ENCODE measurements at places on chromosomes 11 and 22.
A peak's percentile ranks its signal among the peaks of the same experiment; 100 is the strongest.

DNA sequence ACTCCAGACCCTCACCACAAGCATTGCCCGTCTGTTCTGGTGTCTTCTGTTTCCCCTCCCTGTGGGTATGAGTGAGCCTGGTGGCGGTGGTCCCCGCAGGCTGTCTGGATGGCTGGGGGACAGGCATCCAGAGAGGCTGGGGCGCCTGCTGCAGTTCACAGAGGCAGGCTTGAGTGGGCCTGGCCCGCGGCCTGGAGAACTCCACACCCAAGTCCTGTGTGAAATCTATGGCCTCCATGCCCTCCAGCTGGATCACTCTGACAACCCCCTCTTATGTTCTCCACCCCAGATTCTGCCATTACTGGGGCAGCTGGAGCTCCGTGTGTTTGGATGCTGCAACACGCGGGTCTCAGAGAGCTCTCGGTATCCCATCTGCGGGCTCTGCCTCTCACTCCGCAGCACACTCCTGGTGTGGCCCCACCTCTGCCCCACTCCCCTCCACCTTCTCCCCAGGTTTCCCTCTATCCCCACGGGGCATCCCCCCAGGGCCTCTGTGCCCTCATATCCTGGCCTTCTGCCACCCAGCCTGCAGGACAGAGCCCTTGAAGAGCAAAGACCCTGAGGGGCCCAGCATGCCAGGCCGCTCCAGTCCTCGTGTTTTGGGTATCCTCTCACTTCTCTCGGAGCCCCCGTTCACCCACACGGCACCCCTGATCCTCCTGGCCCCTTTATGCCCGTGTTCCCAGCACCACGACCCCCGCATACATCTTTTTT, 31.3 kb downstream of the LRRC74B start:
- no peak for DNase-seq

DNA sequence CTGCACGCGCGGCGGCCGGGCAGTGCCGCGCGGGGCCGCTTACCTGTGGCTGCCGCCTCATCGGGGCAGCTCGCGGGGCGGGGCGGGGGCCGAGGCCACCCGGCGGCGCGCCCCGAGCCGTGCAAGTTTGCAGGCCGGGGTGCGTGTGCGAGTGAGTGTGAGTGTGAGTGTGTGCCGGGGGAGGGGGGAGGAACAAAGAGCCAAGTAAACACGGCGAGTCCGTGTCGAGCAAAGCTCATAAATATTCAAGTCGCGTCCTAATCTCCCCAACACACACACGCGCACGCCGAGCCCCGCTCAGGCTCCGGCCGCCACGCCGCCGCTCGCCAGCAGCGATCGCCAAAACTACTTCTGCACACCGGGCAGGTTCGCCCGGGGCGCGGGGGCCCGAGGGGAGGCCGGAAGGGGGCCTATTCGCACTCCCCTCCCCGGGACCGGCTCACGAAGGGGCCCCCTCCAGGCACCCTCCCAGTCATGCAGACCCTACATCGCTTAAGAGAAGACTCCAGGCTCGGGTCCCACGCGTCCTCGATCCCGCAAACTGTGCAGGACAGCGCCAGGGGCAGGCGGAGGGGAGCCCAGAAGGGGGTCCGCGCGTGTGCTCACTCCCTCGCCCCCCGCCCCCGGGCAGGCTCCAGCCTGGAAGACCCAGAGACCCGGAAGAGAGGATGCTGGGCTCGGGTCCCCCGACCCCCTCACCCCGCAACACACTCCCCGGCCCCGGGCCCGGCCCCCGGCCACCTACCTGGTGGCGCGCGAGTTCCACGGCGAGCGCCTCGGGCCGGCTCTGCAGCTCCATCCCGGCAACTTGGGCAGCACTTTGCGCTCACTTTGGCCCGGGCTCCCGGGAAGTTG, 827 bp downstream of the PHF21B start:
- DNase-seq: no peak

- DNase-seq: no peak
Measured at GRCh38 chr11:76620489-76620888, 50.1 kb downstream of the LRRC32 start.

- DNase-seq: no peak
Measured at GRCh38 chr11:86414032-86414431, 39.3 kb downstream of the CCDC81 start.

DNA sequence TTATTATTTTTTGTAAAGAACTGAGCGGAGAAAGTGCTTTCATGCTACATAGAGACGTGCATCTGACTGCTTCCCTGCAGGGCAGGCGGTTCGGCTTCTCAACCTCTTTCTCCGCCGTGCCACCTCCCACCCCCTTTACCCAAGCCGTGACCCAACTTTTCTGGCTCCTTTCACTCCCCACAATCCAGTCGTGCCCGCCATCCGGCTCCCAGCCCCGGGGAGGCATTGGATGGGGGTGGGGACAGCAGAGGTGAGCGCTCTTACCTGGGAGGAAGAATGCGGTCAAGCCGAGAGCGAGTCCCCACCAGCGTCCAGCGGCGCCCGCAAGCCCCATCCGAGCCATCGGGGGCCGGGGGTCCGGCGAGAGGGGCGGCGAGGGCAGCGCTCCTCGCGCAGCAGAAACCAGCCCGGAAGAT, 781 bp downstream of the NECTIN1 start:
- DNase-seq: peak; percentile 52

DNA sequence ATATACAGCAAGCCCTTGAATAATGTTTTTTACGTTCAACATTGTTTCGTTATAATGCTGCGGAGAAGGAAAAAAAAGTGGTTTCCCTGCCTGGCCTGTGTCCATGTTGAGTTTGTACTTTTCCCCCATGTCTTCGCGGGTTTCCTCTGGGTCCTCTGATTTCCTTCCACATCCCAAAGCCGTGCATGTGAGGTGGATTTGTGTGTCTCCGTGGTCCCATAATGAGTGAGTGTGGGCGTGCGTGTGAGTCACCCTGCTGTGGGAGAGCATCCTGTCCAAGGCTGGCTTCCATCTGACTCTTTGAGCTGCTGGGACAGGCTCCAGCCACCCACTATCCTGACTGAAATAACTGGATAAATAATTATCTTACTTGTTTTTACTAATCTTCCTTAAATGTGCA, 29.6 kb upstream of the SNX19 start:
- DNase-seq: no peak

DNA sequence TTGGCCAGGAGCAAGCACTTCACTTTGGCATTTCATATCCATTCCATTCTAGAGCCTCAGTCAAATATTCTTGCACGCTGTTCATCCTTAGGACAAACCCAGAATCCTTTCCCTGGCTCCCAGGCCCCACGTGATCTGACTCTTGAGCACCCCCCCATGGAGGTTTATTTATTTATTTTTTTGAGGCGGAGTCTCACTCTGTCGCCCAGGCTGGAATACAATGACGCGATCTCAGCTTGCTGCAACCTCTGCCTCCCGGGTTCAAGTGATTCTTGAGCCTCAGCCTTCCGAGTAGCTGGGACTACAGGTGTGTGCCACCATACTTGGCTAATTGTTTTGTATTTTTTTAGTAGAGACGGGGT, 12.7 kb upstream of the TSGA10IP start:
- DNase-seq: no peak

DNA sequence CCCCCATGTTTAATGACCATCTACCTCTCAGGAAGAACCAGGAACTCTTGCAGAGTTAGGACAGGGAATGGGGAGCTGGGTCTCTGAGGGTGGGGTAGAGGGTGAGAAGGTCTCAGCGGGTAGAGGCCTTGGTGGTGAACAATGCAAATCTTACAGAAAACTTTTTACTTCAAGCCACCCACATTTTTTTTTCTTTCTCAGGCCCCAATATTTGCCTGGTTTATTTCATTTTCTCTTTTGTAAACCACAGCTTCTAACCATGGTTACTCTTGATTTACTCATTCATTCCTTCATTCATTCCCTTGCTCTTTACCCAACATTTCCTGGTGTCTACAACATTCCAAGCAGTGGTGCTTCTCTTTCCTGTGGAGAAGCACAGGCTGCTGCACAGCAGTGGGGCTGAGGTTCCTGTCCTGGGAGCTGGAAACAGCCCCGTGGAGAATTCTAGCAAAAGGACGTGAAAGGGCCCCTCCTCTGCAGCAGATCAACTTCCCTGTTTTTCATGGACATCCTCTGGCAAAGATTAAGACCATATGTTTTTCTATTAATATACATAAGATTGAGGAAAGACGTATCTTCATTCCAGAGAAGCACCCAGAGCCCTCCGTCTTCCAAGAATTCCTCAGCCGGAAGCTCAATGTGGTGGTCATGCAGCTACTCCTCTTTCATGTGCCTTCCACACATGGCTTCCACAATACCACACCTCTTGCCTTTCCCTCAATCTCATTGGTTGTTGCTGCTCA, 224.4 kb upstream of the SESN3 start:
- no peak for DNase-seq

DNA sequence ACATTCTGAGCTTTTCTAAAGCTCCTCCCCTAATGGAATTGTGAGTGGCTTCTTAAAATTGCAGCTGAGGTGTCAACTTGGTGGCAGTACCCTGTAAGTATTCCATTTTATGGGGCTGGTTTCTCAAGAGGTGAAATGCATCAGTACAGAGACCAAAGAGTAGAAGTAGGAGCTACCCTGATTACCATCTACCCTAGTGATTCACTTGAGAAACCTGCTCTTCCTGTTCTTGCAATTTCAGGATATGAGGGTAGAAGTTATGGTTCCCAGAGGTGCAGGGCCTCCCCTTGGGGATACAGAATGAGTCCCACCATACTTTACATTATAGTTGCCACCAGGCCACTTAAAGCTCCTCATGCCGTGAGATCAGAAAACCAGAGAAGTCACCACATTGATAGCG, 944.6 kb downstream of the OPCML start:
- no peak for DNase-seq

DNA sequence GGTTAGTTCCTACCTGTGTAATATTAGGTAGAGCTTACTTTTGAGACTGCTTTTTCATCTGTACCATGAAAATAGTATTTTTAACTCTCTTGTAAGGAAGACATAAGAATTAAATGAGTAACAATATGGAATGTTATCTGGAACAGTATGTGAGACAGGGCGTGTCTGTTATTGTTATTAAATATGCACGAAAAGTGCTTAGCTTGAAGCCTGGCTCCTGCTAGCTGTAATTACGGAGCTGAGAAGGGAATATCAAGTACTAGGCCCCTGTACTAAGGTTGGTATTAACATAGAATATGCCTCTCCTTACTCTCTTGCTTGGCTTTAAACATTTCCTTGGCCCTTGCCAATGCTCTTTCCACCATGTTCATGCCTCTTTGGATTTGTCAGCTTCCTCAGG, 194.0 kb downstream of the FAM76B start:
- DNase-seq: no peak

- DNase-seq: no peak
Measured at GRCh38 chr11:66457826-66458225, 8.9 kb upstream of the PELI3 start.

GRCh38 chr11:44036811-44037657, 10.7 kb upstream of the ACCSL start:
- peak; percentile 81 for DNase-seq
